ENCODE measurements at places on chromosomes 2 and 18. TPM values are rescaled to one million over a fixed set of nuclear protein-coding genes. Genes with fewer than 3 reads are reported as not detected.

Gene ANO7
- total RNA-seq, result 1.0 TPM

Gene KYNU
- 2.0 TPM for total RNA-seq

Gene CROCC2
- total RNA-seq, result not detected

Gene IL36RN
- not detected for total RNA-seq

Gene DSG3
- total RNA-seq, result not detected

Gene MSTN
- 0.12 TPM for total RNA-seq

Gene C2orf66
- not detected for total RNA-seq

Gene TMEM200C
- total RNA-seq, result 4.2 TPM

Gene UPP2
- total RNA-seq, result not detected

Gene USP37
- 8.3 TPM for total RNA-seq

Gene FRZB
- total RNA-seq, result 3.2 TPM

DNA sequence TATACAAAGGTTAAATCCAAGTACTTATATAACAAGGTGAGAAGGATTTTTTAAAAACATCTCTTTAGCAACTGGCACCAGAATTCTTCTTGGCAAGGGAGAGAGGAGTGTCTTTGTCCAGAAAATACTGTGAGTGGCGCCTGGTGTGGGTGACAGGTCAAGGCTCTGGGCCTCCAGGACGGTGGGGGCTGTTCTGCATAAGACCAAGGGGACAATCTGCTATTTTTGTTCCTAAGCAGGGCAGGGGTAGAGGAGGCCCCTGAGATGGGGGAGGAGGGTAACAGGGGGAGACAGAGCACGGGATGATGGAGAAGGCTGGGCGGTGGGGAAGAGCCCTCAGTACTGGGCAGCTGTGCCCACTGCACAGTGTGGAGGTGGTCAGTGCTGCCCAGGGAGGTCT is 51.6 kb upstream of the TAF1B start:
- peak; percentile 59 for DNase-seq

- DNase-seq, result no peak
These were observed 618.9 kb upstream of the SLC39A10 start for GRCh38 chr2:195038153-195038552.

GRCh38 chr2:20781656-20782265 is 41.1 kb downstream of the LDAH start:
- DNase-seq, result no peak

GRCh38 chr2:187369471-187369870 is 78.6 kb downstream of the CALCRL start:
- DNase-seq, result no peak

DNA sequence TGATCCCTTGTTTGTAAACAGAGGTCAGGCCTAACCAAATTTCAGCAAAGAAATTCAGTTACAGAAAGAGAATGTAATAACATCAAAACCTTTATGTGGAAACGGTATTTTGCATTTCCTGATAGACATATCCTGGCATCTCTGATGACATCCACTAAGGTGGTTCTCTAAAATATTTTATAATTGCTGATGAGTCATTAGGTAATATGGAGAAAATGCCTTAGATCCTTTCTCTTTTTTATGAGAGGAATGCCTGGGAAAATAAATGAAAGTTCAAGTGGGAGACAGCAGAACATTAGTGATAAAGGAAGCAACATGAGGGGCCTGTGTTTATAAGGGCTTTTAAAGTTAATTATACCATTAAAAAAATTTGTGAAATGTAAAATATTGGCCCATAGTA is 72.6 kb downstream of the PLCL1 start:
- DNase-seq, result no peak

GRCh38 chr2:136243638-136244535 is 125.9 kb upstream of the CXCR4 start:
- DNase-seq, result no peak

DNA sequence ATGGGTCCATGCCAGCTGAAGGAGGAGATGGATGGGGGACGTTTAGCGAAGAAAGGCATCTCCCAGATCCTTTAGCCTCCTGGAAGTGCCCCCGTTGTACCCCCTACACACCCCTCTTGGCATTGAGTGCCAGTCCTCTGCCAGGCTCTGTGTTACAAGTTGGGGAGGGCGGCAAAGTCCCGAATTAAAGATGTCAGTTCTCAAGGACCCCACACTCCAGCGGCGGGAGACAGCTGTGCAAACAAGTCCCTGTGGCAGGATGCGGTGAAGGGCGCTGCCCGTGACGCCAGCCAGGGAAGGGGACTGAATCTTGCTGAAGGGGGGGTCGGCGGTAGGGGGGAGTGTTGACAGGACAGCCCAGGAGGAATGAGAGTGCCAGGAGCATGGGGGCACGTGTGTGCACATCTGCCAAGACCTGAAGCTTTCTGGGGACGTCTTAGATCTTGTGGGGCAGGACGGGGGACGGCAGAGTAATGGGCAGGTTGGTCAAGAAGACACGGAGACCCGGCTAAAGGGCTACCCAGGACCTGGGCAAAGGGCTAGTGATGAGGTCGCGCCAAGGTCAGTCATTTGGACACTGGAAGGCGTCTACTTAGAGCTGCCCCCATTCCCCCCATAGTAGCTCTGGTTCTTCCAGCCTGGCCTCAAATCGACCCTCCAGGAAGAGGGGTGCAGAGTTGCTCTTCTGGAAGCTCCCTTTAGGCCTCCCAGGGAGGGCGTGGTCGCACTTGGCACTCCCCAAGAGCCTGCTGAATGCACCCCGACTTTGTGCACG is 2.8 kb upstream of the CTDSP1 start:
- DNase-seq, result peak; percentile 94

GRCh38 chr18:4453874-4454536 is 1.1 kb downstream of the DLGAP1 start:
- DNase-seq, result no peak

GRCh38 chr2:117832905-117833613 is 18.6 kb downstream of the DDX18 start:
- peak; percentile 36 for DNase-seq

- no peak for DNase-seq
These were observed 79.9 kb upstream of the FAM237A start for GRCh38 chr2:206562375-206562774.

DNA sequence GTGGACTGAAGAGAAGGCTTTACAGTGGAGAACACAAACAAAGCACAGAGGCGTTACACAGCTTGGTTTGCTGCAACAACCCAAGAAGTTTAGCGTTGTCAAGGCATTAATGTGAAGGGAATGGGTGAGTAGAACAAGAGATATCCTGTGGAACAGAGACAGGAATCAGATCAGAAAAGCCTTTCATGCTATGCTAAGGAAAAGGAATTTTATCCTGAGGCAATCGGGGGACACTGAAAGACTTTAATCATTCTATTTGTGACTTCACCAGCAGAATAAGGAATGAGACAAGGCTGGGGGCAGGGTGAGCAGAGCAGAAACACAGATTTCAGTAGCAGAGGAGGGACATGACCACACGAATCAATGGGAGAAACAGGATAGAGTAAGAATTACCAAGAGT is 600.7 kb downstream of the IRS1 start:
- DNase-seq, result no peak

DNA sequence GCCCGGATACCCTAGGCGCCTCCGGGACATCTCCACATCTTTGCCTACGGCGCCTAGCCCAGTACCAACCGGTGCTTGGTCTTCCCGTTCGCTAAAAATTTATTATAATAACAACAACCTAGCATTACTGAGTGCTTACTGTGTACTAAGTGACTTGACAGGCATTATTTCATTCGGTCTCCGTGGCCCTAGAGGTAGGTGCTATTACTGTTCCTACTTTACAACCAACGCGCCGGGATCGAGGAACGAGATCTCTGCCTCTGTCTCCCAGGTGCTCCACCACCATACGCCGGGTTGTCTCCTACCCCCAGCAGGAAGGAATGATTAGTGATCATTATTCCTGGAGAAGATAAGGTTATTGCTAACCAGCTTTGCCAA is 657 bp upstream of the BIN1 start:
- no peak for DNase-seq

GRCh38 chr2:32284321-32284720 is 6.6 kb downstream of the YIPF4 start:
- DNase-seq, result no peak

DNA sequence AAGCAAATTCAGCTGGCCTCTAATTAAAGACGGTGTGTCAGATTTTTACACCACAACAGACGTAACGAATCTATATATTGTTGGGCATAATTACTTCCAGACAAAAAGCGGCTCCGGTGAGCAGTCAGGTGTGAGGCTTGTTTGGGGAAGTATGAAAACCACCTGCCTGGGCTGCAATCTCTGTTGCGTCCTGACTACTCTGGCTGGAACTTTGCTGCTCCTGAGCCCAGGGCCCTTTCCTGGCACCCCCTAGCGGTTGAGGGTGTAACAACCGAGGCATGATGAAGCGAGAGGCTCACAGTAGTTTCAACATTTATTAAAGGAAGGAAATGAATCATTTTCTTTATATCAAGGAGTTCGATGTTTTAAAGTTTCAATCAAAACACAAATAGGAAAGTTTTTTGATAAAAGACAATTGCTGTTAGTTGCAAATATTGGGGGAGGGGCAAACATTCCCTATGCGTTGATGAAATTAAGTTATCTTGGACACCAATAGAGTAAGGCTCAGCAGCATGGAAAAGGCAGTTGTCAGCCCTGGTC is 10.6 kb upstream of the ITGB6 start:
- peak; percentile 72 for DNase-seq

DNA sequence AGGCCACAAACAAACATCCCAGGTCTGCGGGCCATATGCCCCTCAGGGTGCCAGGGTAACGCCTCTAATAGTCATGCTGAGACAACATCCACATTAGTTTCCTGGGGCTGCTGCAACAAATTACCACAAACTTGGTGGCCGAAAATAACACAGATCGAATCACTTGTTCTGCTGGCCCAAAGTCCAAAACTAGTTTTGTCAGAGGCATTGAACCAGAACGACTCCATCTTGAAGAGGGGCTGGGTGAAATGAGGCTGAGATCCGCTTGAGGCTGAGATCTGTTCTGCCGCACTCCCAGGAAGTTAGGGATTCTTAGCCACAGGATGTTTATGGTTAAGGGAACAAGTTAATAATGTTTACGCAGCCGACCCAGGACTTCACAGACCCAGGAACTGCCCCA is 66.7 kb downstream of the COPS8 start:
- DNase-seq, result no peak

DNA sequence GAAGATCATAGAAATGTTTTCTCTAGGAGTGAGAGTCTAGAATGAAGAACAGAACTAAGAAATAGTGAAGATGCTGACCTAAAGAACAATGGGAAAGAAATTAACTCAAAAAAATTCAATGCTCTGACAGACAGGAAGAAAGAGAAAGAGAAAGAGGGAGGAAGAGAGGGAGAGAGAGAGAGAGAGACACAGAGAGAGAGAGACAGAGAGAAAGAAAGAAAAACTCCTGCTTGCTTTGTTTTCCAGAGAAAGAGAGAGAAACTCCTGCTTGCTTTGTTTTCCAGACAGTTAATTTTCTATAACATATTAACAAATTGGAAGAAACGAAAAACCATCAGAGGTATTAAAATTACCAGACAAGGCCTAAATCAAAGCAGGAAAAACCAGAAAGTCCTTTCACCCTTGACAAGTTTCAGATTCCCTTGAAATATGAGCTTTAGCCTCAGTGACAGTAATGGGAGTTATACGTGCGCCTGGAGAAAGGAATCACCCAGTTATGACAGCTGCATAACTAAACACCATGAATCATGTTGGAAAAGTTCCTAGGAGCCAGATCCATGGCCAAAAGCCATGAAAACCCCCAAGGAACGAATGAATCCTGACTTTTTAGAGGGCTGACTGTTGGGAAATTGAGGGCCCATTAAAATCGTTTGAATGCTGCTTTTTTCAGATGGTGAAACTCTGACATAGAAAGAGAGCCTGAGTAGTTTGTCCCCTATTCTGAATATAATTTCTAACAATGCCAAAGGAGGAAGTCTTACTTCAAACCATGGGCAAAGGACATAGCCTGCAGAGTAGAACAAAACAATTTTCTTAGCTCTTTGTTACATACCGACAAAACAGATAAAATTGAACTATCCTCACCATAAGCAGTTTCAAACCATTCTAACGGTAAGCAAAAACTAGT is 228.6 kb upstream of the CHST9 start:
- DNase-seq, result no peak

- no peak for DNase-seq
These were observed 75.3 kb downstream of the BABAM2 start for GRCh38 chr2:27965841-27966240.

- DNase-seq, result no peak
These were observed 816 bp downstream of the CDH2 start for GRCh38 chr18:28175930-28176697.

- no peak for DNase-seq
These were observed 189.0 kb upstream of the SMAD7 start for GRCh38 chr18:49139766-49140165.

DNA sequence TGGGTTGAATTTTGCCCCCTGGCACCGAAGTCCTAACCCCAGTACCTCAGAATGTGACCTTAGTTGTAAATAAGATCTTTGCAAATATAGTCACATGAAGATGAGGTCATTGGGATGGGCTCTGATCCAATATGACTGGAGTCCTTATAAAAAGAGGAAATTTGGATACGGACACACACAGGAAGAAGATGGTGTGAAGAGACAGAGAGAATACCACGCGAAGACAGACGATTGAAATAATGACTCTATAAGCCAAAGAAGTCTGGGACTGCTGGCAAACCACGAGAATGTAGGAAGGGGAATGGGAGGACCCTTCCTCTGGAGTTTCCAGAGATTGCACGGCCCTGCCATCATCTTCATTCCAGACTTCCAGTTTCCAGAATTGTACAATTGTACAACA is 98.6 kb downstream of the CPO start:
- DNase-seq, result no peak

GRCh38 chr2:232699110-232699509 is 2.0 kb downstream of the GIGYF2 start:
- no peak for DNase-seq

- DNase-seq, result no peak
These were observed 195.3 kb downstream of the MGAT5 start for GRCh38 chr2:134449157-134449556.

- no peak for DNase-seq
These were observed 1.4 kb downstream of the BOD1L2 start for GRCh38 chr18:57148263-57148662.

DNA sequence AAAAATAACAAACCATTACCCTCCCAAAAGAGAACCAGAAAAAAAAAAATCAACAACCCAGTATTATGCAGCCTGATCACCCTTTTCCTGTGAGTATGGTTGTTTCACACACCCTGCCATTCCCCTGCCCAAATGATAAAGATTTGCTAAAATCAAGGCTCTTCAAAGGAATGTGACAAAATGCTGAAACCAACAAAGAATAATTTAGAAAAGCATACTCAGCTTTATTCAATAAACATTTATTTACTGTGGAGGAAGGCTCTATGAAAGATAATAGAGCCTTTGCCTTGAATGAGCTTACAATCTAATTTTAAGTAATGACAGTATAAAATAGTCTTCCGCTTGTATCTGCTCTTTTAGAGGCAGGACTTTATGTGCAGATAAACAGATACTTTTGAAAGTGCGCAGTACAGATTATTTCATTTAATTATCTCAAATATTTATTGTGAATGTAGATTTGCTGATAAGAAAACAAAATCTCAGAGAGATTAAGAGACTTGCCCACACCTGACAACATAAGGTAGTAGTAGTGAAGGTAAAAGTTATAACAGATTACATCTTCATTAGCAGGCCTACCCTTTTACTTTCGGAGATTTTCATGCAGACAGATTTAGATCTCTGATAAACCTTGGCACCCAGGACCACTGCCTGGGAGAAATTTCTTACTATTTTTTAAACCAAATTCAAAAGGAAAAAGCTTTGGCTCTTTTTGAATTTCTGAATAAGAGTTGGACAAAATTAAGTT is 211.9 kb downstream of the SRBD1 start:
- DNase-seq, result no peak

- DNase-seq, result no peak
These were observed 206.5 kb downstream of the PRKCE start for GRCh38 chr2:45857867-45858520.

- no peak for DNase-seq
These were observed 14.1 kb downstream of the LAMA3 start for GRCh38 chr18:23703057-23703986.

Data from right cardiac atrium (tissue), 5 donors.